Activated CD4-positive, CD25-positive, alpha-beta regulatory T cell treated with anti-CD3 and anti-CD28 coated beads, Interleukin-2, amount 50 U/mL, for 16 hours (primary cell): ENCODE measurements at places on chromosomes 7 and 10.

DNA sequence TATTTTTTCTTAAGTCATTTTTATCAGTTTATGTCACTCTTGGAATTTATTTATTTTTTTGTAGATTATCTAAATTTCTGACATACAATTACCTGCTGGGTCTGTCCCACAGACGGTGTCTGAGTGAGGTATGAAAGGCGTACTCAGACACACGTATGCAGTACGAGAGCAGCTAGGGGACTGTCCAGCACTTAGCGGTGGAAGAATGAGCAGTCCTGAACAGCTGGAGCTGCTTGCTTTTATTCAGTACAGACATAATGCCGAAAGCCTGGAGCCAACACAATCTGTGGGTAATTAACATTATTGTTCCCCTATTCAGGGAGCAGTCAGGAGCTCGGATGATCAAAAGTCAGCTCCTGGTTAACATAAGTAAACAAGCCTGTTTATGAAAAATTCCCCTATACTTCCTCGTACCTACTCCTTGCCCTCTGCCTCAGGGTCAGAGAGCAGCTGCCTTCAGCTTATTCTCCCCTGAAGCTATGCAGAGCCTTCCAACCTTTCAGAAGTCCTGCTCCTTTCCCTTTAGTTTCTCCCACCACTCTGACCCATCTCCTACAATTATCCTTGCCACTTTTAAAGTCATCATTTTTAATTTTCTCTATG is 488.0 kb upstream of the POM121L12 start:
- DNase-seq, result no peak

DNA sequence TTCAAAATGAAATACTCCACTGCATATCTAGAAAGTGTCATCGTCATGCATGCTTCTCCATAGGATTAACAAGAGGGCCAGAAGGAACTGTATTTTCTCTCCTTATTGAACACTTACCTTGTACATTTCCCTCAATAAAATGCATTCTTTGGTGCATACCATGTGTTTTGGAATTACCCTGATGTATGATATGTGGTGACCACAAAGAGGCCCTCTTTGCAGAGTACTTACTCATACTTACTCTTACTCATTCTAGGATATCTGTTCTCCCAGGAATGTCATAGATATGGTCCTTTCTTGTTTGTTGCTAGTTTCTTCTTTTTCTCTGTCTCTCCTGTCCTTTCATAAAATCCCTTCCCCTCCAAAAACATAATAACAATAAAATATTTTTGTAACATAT is 1087.1 kb upstream of the POT1 start:
- no peak for DNase-seq

DNA sequence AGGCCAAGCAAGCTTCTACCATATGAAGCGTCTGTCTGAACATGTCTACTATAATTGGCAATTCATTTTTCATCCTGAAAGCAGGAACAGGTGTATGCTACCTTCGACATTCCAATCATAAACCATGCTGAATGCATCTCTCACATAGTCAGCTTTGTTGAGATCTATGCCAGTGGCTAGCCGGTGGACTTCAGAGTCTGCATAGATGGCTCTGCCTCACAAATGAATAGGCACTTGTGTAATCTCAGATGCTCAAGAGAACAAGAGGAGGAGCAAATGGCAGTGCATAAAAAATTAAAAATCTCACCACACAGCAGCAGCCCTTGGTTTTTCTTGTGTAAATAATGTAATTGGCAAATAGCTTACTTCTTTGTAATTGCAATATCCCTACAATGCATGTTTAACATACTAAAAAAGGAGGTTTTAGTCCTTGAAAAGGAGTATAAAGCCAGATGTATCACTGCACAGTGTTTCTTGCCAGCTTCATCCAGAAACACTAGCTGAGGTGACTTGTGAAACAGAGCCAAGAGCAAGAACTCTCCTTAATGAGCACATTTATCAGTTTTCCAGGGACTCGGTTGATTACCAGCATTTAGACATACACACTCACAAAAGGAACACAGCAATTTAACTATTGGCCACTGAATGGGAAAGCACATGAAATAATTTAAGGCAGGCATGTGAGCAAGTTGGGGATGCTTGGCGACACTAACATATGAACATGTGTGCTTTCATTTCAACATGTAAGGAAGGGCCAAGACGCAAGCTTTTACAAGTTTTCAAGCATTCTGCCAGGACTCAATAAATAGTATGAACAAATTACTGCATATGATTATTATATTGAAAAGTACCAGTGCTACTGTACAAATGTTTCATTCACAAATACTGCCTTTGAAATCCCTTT is 249.9 kb upstream of the PLXNA4 start:
- no peak for DNase-seq

DNA sequence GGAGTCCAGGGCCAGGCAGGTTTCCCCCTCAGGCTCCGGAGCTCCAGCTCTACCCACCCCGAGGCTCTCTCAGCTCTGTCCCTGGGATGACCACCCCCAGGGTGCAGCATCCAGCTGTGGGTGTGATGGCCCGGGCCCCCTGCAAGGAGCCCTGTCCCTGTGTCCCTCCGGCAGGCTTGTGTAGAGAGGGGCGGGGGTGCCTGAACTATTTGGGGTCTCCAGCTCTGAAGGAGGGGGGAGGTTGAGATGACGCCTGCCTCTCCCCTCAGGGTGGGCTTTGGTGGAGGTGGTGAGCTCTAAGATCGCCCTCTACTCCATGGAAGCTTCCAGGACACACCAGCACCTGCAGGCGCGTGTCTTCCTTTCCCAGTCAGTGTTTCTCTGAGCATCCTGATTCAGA is 39.4 kb downstream of the ADRA2A start:
- DNase-seq, result no peak

- no peak for DNase-seq
Observed at GRCh38 chr7:130732980-130733930, 752 bp downstream of the KLF14 start.

GRCh38 chr10:3119796-3120459 is 52.6 kb downstream of the PFKP start:
- DNase-seq, result no peak

- DNase-seq, result no peak
Observed at GRCh38 chr10:117663750-117664149, 121.2 kb downstream of the EMX2 start.

GRCh38 chr10:100033766-100034418 is 24.1 kb upstream of the DNMBP start:
- no peak for DNase-seq

- no peak for DNase-seq
Observed at GRCh38 chr7:25282194-25282593, 53.9 kb upstream of the NPVF start.

DNA sequence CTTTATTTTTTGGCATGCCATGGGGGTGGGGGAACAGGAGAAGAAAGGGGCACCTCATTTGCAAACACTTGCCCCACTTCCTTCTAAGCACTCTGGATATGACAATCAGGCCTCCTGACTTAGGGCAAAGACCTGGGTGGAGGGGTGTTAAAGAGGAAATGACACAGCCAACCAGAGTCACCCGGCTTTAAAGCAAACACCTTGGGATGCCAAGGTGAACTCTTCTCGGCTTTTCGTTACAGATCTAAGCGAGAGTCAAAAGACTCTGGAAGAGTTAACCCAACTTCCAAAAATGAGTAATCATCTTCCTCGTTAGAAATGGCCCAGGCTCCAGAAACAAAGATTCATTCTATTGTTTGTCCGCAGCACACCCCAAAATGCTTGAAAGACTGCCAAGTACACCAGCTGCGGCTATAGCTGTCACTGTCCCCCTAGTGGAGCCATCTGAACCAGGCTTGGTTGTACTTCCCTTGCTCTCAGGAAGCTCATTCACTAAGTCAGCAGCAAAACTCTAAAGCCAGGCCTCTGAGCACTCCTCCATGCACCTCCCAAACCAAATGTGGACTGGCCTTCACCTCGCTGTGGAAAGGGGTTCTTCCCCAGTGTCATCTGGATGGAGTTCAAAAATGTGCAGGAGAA is 24.8 kb downstream of the FAM53B start:
- peak; percentile 55 for DNase-seq

DNA sequence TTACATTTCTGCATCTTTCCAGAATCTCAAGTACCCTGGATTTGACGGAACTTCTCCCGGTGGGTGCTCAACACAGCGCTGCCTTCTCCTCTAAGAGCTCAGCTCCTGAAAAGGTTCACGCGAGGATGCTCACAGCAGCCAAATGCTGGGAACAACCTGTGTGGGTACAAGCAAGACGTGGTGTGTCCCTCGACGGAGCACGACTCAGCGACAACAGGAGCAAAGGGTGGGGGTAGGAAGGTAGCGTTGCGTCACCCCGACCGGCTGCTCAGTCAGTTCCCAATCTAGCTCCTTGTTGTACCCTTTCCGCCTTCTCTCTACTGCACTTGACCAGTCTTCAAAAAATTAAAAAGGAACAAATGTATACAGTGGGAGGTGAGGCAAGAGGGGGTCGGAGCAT is 117.3 kb downstream of the PTPRN2 start:
- no peak for DNase-seq

GRCh38 chr7:11177793-11178192 is 204.1 kb downstream of the PHF14 start:
- no peak for DNase-seq

DNA sequence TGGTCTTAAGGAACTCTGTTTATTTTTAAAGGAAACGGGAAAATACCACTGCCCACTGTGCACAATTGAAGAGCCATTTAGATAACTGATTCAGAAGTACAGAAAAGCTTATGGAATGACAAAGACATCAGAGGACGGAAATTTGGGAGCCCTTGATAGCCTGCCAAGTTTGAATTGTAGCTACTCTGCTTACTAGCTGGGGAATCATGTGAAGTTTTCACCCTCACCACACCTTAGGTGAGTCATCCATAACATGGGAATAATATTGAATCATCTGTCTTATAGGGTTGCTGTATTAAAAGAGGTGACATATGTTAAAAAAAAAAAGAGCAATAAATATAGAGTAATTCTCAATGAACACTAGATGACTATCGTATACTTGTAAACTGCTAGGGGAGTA is 1104.2 kb downstream of the GATA3 start:
- DNase-seq, result no peak

DNA sequence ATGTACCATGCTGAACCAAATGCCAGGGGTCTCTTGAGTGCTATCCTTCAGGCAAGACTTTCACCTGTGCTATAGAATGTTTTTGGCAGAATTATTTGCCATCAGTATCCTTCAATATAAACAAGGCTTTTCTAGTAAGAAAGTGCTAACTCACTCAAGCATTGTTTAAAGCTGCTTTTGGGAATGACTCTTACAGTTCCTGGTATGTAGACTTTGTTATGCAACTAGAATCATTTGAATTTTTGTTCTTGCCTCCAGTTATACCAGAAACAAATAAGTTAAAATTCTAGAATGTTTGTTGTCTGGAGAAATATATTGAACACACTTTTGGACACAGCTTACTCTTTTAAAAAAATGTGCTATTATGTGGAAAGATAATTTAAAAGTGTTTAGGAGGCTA is 39.5 kb upstream of the RTKN2 start:
- DNase-seq, result no peak

- no peak for DNase-seq
Observed at GRCh38 chr10:76299501-76299900, 868.1 kb downstream of the LRMDA start.
